ENCODE measurements at places on chromosomes 2 and 18.

DNA sequence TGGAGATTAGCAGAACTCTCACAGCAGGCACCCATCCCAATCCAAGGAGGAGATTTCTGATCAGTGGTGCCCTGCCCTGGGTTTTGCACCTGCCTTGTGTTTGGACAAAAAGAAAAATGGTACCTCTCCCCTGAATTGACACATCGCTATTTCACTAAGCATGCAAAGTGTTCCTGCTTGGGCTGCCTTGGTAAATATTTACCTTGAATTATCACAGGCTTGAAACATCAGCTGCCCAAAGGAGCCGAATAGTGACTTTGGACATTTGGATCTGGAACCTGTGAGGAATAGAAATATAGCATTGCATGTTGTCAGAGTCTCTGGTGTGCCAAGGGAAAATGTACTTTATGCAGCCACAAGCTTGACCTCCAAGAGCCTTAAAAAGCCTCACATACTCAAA lies 926.4 kb upstream of the FANCL start:
- no peak for DNase-seq

DNA sequence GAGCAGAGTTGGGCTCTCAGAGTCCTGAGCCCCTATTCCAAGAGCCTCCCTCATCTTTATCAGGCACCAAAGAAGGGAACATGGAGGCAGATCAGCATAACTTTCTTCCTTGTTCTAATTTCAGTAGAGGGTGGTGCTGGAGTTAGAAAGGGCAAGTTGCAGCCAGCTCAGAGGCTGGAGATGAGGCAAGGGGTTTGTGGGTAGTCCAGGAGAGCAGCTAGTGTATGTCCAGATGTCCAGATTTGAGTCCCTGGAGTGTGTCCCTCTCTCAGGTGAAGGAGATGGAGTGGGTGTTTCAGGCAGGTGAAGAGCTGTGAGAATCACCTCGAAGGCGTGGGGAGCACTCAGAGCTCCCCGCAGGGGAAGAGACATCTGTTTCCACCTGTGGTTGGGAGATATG lies 478 bp upstream of the PRKAG3 start:
- DNase-seq, result no peak

- DNase-seq, result peak; percentile 62
Observed at GRCh38 chr2:119659601-119660342, 19.2 kb upstream of the TMEM177 start.

- no peak for DNase-seq
Observed at GRCh38 chr2:51028829-51029228, 3.1 kb downstream of the NRXN1 start.

DNA sequence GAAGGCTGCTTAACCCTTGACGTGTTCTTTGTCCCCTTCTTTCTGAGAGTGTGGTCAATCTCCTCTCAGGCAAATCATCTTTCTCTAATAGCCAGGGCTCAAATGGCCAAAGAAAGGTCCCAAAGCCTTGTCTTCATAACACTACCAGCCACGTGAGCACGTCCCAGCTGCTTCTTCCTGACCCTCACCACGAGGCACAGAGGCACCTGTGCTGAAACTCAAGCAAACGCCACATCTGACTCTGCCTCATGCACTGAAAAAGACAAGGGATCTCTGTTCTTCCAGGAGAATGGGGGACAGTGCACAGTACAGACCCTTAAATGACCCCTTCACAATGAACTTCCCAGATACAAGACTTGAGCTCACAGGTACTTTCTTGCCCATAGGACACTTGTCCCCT lies 31.8 kb downstream of the BCL11A start:
- DNase-seq, result no peak

- no peak for DNase-seq
Observed at GRCh38 chr2:17894005-17894404, 15.5 kb downstream of the KCNS3 start.

DNA sequence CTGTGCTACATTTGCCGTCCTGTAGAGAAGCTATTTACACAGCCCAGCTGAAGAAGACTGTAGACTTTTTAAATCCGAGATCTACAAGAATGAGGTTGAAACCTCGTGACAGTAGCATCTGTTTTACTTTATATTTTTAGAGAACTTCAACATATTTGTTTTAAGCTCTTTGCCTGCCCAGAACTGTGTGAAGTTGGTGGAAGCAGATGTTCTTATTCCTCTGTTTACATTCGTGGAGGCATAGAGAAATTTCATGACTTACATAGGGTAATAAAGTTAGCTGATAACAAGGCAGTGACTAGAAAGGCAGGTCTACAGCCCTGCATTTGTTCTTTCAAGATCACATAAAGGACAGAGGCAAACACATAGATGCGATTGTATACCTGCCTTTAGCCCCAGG lies 47.0 kb upstream of the MAP3K20 start:
- no peak for DNase-seq

DNA sequence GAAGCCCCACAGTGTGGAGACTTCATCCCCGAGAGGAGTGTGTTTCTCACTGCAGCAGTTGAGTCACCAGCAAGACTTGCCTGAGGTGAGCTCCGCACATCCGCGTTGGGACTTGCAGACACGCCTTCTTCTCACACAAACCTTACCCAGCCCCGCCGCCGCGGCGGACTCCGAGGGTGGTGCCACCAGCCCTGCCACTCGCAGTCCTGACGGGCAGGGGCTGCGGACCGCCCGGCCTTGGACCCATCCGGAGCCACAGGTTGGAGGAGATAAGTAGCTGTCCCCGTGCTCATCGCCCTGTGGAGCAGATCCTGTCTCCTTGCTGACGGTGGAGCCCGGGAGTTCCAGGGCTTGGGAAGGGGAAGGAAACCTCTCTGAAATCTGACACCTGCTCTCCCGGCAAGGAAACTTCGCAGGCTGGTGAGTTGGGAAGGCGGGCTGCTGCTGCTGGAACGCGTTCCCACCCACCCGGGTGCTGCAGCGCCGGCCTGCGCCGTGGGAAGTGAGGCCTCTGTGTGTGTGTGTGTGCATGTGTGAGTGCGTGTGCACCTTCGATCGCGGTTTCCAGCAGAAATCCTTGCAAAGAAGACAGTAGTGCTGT lies at the start of gene RAB27B:
RAB27B (plus strand) TSS at position 197 of the 601 bp plus-strand sequence. CDS start 49,109 bp downstream, outside the sequence.
- no peak for DNase-seq

GRCh38 chr18:55152801-55153200 lies 193.5 kb upstream of the CCDC68 start:
- no peak for DNase-seq

DNA sequence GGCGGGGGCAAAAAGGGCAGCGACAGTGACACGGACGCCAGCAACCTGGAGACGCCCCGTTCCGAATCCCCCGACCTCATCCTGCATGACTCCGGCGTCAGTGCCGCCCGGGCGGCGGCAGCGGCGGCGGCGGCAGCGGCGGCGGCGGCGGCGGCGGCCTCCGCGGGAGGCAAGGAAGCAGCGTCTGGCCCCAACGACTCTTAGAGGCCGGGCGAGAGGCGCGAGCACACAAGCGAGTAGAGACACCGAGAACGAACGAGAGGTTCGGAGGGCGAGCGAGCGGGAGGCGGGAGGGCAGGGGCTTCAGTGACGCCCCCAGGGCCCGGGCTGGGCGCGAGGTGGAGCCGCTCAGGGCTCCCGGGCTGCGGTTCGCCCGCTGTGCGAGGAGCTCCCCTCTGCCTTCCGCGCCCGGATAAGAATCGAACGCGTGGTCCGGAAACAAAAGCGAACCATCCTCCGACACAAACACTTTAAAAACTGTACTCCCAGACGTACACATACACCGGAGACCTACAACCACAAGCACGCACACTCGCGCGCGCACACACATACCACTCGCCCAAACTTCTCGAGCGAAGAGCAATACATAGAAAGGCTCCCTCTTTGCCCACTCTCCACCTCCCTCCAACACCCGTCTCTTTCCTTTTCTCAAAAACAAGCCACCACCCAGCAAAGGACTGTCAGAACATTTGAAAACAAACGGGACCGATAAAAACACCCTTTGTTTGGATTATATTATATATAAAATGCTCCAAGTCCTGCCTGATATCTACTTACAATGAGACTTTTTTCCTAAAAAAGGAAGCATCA lies 2.8 kb downstream of the SP9 start:
- no peak for DNase-seq

- no peak for DNase-seq
Observed at GRCh38 chr18:60411715-60412114, 39.1 kb upstream of the MC4R start.

GRCh38 chr18:50453014-50453680 lies 78.3 kb downstream of the SKA1 start:
- no peak for DNase-seq

GRCh38 chr2:102331311-102331980 lies 20.1 kb downstream of the IL1RL1 start:
- DNase-seq, result no peak

DNA sequence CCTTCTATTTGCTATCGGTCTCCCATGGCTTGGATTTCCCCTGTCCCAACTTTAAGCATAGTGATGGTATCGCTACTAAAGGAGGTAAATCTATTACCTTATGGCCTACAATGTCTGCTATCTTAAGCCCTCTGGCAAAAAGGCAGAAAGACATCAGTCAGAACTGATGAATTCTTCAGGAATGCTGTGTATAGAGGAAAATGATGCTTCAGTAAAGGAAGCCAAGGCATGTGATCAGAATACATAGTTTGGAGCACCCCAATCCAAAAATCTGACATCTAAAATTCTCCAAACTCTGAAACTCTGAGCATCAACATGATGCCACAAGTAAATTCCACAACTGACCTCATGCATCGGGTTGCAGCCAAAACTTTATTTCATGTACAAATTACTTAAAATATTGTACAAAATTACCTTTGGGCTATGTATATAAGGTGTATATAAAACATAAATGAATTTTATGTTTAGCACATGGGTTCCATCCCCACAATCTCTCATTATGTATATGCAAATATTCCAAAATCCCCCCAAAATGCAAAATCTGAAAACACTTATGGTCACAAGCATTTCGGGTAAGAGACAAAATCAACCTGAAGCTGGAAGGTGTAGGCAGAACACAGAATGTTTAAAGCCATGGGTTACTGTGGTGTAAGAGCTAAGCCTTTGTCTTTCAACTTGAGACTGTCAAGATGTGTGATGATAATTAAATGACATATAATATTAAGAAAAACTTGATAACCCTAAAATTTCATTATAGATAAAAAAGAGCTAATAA lies 66.2 kb downstream of the CUL3 start:
- no peak for DNase-seq

DNA sequence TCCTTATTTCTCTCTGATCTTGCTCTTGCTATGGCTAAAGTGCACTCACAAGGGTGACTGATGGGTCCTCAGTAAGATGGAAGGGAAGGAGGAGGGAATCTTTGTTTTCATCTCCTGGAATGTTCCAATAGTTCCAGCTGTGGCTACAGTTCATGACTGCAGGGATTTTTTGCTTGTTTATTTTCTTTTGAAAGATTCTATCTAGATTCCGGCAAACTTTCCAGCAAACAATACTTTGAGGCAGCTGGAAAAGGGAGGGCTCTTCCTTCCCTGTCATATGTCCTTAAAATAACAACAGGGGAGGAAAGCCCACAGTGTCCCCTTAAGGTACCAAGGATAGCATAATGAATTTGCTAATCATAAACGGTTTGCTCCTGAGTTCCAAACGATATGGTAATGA lies 111.3 kb upstream of the SLC14A2 start:
- no peak for DNase-seq

DNA sequence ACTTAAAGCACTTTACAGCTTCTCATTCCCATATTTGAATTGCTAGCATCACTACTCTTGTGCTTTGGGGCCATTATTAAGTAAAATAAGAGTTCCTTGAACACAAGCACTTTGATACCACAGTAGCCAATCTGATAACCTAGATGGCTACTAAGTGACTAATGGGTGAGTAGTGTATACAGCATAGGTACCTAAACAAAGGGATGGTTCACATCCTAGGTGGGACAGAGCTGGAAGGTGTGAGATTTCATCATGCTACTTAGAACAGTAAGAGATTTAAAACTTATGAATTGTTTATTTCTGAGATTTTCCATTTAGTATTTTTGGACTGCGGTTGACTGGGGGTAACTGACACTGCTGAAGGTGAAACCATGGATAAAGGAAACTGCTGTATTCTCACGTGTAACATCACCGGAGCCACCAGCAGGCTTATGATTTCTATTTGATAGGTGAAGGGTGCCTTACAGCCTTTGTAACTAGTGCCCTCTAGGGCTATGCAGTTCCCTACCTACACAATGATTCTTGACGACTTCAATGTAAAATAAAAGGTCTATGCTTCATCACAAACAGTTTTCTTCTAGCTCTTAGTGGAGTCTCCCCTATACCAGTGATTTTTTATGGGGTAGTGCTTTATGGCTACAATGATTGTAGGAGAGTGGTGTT lies 22.1 kb upstream of the CRIM1 start:
- no peak for DNase-seq

DNA sequence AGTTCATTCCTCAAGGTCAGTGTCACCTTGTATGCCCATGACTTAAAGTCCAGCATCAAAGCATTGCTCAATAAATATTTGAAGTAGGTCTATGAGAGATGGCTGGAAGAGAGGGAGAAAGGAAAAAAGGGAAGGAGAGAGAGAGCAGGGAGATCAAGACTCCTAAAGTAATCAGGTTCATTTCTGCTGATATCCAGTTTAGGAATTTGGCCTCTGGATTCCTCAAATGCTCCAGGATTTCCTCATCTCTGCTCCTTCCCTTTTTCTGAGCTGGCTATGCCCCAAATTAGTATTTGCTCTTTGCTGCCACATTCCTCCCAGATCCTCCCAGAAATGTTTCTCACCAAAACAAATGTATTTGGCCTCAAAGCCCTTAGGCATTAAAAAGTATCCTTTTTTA lies 739.4 kb upstream of the CHAC2 start:
- no peak for DNase-seq

DNA sequence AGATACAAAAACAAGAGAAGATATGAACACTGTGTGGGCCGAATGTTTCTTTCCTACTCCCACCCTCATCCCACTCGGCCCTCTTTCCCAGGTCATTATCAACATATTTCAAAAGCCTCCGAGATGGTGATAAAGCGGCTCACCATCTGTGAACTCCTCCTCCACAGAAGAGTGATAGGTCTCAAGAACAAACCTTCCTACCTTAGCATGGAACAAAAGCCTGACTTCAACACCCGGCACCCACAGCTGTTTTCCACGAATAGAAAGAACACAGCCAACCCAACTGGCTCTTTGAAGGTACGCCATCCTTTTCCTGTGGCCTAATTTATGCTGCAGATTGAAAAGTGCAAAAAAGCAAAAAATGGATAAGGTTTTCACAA lies 28.8 kb downstream of the BCL2 start:
- DNase-seq, result no peak

DNA sequence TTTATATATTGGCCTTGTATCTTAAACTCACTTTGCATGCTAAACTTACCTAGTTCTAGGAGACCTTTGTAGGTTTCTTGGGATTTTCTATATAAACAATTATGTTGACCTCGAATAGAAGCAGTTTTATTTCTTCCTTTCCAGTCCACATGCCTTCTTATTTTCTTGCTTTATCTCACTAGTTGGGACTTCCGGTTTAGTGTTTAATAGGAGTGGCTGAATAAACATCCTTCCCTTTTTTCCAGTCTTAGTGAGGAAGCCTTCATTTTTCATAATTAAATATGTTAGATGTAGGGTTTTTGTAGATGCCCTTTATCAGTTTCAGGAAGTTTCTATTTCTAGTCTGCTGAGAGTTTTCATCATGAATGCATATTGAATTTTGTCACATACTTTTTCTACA lies 347.3 kb upstream of the HNRNPA3 start:
- DNase-seq, result no peak

All from midbrain (tissue), 1 donor.